Stimulated activated CD4-positive, alpha-beta T cell treated with anti-CD3 and anti-CD28 coated beads, Interleukin-15, amount 100 ng/mL, for 1 hour (primary cell): ENCODE measurements at places on chromosomes 4 and X.

DNA sequence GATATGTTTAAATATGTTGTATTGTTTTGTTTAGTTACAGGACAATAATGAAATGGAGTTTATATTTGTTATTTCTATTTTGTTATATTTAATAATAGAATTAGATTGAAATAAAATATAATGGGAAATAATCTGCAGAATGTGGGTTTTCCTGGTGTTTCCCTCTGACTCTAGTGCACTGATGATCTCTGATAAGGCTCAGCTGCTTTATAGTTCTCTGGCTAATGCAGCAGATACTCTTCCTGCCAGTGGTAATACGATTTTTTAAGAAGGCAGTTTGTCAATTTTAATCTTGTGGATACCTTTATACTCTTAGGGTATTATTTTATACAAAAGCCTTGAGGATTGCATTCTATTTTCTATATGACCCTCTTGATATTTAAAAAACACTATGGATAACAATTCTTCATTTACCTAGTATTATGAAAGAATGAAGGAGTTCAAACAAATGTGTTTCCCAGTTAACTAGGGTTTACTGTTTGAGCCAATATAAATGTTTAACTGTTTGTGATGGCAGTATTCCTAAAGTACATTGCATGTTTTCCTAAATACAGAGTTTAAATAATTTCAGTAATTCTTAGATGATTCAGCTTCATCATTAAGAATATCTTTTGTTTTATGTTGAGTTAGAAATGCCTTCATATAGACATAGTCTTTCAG is 26.9 kb downstream of the NUDT6 start:
- DNase-seq, result no peak

GRCh38 chr4:130043732-130044160 is 947.8 kb downstream of the C4orf33 start:
- no peak for DNase-seq

- no peak for DNase-seq
These were observed 52.5 kb downstream of the GBA3 start for GRCh38 chr4:22745234-22745633.

DNA sequence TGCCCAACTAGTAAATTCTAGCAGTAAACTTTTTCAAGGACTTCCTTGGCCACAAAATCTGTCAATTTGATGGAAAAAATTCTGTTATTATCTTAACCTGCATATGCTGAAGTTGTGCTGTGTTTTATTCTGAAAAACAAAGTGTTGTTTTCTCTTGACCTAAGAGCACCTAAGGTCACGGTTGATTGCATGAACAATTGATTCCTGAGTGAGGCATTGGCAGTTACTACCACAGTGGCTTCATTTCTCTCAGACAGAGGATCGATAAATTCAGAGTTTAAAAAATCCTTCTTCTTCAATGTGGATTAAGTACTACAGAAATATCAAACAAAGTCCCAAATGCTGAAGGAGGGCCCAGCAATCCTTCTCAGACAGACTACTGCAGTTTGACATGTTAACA is 6.2 kb downstream of the HDAC8 start:
- no peak for DNase-seq

- no peak for DNase-seq
These were observed 12.3 kb downstream of the ING2 start for GRCh38 chr4:183517194-183517593.

DNA sequence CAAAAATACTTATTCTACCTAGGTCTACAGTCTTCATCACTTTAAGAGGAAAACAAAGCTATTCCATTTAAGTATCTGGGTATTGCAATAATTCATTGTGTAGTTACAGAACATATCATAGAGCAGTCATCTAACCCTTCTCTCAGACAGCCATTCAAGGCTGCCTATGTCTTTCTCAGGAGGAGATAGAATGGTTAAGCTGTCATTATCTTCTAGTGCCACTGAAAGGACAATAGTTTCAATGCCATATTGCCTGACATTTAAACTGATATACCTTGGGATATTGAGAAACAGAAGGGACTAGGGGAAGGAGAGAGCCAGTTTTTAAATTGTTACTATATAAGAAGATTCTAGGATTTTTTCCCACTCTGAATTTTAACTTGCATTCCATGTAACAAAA is 527.0 kb downstream of the GRID2 start:
- no peak for DNase-seq

GRCh38 chr4:76238701-76239100 is 12.8 kb upstream of the FAM47E start:
- no peak for DNase-seq

GRCh38 chr4:128449251-128449650 is 161.6 kb upstream of the PGRMC2 start:
- no peak for DNase-seq

DNA sequence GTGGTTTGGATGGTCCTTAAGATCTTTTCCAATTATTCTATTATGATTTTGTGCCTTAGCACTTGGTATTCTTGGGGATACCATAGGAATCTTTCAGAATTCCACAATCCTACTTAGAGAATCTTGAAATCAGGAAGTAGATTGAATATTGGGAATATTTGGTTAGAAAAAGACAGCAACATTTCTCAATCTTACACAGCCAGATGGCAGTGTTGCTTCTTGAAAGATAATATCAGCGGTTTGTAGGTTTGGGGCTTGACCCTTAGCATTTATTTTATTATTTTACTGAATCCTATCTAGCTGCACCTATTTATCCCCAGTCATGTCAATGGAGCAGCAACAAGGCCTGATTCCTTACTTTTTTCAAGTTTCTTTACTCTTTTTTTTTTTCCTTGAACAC is 28.6 kb downstream of the MAGEB1 start:
- DNase-seq, result no peak

GRCh38 chrX:72536542-72536941 is 36.1 kb downstream of the HDAC8 start:
- DNase-seq, result no peak

- DNase-seq, result no peak
These were observed 451.1 kb upstream of the FAT1 start for GRCh38 chr4:187174749-187175148.

GRCh38 chrX:122047261-122047660 is 999.9 kb downstream of the GLUD2 start:
- no peak for DNase-seq

DNA sequence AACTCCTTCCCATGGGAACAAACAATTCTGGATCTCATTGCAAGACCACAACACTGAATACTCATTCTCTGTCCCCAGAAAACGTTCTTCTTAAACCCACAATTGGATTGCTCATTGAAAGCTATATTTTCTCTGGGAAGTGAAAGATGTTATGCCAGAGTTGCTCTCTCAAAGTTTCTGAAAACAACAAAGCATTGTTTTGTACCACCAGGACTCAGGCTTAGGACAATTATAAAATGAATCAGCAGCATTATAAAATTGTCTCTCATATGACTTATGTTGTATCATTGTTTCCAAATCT is 26.5 kb downstream of the TFDP3 start:
- DNase-seq, result no peak

DNA sequence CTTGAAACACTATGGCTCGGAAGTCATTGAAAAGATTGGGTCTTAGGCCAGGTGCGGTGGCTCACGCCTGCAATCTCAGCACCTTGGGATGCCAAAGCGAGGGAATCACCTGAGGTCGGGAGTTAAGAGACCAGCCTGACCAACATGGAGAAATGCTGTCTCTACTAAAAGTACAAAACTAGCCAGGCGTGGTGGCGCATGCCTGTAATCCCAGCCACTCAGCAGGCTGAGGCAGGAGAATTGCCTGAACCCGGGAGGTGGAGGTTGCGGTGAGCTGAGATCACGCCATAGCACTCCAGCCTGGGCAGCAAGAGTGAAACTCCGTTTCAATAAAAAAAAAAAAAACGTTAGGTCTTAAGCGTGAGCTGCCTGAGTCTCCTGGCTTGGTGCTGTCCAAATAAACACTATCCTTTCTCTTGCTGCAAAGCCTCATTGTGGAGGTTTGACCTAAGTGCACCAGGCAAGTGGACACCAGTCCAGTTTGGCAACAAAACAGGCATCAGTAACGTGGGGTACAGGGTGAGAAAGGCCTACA is 185.9 kb downstream of the DHRSX start:
- no peak for DNase-seq

GRCh38 chr4:170087163-170087700 is 2.5 kb downstream of the AADAT start:
- no peak for DNase-seq

DNA sequence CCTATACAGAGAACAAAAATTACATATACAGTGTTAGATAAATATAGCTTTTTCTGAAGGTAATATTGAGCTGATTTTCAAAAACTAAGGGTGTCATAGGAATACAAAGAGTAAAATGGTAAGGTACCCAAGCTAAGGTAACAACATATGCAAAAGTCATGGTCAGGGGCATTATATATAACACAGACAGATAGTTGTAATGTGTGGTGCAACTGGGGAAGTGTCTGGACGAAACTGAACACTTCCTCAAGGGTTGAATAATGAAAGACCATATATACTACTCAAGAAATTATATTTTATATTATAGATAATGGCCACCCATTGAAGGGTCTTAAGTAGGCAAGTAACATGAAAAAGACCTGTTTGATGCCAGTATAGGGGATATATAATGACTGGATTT is 262.1 kb upstream of the CXXC4 start:
- no peak for DNase-seq

GRCh38 chr4:176198316-176198903 is 3.0 kb upstream of the SPATA4 start:
- DNase-seq, result no peak

- no peak for DNase-seq
These were observed 9.9 kb upstream of the SPATA4 start for GRCh38 chr4:176205299-176205698.

DNA sequence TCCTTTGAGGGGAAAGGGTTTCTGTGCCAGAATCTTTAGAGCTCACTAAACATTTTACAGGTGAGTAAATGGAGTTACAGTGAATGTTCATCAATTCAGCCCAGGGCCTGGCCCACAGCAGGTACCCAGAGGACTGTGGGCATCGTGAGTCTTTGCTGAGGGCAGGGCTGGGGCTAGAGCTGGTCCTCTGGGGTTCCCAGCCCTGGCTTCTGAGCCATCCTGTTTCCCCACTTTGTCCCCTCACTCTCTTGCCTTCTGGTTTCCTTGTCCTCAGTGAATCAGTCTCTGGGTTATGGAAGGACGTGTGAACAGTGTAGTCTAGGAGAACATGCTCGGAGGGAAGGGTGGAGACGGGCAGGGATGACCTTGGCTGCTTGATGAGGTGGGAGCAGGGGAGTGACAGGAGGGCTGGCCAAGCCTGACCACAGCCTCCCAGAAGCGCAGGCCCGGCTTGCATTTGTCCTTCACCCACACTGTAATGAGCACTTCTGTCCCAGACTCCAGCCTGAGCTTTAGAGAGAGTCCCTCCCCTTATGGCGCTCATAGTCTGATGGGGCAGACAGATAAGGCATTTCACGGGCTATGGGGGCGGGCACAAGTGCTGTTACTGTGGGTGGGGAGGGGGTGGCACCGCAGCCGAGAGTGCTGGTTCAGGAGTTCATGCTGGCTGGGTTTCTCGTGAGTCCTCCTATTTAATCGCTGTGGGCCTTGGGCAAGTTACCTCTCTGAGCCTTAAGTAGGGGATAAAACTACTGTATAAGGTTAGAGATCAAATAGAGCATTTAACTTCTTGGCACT is 17.3 kb downstream of the TBC1D14 start:
- peak; percentile 37 for DNase-seq

GRCh38 chr4:65623506-65623905 is 46.8 kb downstream of the EPHA5 start:
- no peak for DNase-seq

- DNase-seq, result no peak
These were observed 762 bp downstream of the PIGA start for GRCh38 chrX:15334561-15334960.

GRCh38 chrX:101051549-101052302 is at the start of gene TRMT2B:
Gene TRMT2B, minus strand, starts transcription at chrX:101052111. Its CDS starts 9,822 bp downstream, at chrX:101042289.
- DNase-seq, result peak; percentile 65

DNA sequence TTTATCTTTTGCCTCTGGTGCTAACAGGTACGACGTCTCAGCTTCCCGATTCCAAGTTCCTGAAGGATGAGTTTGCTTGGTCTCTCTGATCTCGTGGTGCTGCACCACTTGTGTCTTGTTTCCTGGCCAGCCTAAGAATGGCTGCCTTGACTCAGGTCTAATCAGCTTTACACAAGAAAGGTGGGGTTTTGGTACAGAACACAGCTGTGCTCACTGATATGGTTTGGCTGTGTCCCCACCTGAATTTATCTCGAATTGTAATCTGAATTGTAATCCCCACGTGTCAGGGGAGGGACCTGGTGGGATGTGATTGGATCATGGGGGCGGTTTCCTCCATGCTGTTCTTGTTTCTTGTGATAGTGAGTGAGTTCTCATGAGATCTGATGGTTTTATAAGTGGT is 305.3 kb upstream of the NOCT start:
- no peak for DNase-seq
